NT2/D1 (cell line): ENCODE measurements at places on chromosomes 13 and 19.

DNA sequence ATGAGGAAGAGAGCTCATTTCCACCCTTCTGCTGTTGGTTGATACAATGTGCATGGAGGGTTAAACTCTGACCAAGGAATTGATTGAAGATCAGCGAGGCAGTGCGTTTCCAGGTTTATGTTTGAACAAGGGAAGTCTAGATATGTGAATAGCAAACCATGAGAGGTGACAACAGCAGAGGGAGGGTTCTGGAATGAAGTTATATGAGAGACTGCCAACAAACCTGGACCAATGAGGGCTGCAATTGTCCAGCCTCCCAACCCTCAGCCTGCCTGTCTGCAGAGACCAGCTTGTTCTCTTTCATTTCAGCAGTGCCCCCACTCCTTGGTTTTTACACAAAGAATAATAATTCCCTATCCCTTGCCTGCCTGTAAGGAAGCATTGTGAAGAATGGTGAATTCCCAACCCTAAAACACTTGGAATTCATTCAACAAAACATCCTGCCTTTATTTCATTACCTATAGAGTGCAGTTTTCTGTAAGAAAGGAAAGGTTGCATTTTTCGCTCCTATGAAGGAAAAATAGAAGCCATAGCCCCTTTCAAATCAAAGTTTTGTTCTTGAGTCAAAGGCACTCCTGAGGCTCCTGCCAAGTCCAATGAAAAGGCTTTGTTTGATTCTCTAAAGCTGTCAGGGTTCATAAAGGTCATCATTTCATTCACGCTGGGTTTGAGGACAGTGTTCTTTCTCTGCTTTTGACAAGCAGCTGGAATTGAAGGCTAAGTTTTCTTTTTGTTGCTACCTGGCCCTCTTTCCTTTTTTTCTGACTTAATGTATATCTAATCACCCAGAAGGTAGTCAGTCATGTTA, 53.6 kb upstream of the ABCC4 start:
- DNase-seq, result no peak

DNA sequence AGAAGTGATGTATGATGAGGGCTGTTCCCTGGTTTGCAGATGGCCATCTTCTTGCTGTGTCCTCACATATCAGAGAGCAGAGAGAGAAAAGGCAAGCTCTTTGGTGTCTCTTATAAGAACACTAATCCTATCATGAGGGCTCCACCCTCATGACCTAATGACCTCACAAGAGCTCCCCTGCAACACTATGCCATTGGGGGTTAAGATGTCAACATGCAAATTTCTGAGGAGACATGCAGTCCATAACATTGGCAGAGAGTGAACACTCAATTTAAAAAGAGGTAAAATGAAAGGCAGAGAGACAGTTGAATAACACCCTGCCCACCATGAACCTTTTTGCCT, 10.9 kb downstream of the FAM187B start:
- DNase-seq, result no peak

DNA sequence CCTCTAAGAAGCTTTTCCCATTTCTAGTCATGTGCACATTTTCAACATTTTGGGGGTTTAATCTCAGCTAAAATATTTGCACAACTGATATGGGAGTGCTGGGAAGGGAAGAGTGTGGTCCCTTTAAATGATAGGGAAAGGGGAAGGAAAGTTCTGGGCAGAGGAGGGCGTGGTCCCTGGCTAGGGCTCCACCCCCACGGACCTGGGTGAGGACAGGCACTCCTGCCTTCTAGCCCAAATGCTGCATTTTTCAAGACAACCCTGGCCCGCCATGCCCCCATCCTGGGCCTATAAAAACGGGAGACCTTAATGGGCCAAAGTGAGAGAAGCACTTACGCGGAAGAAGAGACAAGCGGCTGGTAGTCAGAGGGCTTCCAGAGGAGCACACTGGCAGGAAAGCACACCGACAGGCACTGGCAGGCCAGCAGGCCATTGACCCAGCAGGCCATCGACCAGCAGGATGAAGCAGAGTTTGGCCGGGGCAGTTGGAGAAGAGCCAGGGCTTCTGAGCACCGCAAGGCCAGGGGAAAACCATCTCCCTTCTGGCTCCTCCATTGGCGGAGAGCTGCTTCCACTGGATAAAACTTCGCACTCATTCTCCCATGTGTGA, 266.7 kb downstream of the SPRY2 start:
- DNase-seq, result no peak

DNA sequence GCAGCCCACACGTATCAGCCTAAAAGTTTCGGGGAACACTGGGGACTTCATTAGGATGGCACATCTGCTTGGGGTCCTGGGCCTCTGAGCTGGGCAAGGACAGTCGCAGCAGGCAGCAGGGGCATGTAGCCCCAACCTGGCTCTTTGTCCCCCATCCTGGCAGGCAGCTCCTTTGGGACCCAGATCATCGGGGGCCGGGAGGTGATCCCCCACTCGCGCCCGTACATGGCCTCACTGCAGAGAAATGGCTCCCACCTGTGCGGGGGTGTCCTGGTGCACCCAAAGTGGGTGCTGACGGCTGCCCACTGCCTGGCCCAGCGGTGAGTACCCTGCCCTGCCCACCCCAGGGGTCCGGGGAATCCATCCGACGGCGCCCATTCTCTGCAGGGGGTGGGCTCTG, 3.3 kb downstream of the GZMM start:
- no peak for DNase-seq

DNA sequence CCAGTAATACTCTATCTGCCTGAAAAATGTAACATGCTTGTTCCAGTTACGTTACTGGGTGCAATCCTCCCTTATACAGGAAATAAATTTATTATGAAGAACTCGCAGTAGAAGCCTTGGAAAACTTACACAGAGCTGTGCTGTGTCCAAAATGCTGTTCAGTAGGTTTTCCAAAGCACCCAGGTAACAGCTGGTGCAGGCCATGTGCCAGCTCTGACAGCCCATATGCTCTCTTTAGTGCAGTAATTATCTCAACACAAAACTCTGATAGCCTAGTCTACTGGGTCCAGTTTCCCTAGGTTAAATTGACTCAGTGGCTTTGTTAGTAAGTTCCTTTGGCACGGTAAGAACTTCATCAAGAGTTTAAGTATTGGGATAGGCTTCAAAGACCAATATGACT, 120.7 kb upstream of the OBI1 start:
- DNase-seq, result no peak

- no peak for DNase-seq
Observed at GRCh38 chr19:16977306-16977705, 49.3 kb downstream of the CPAMD8 start.

GRCh38 chr13:44223770-44224444, 149.7 kb upstream of the SERP2 start:
- DNase-seq, result no peak

DNA sequence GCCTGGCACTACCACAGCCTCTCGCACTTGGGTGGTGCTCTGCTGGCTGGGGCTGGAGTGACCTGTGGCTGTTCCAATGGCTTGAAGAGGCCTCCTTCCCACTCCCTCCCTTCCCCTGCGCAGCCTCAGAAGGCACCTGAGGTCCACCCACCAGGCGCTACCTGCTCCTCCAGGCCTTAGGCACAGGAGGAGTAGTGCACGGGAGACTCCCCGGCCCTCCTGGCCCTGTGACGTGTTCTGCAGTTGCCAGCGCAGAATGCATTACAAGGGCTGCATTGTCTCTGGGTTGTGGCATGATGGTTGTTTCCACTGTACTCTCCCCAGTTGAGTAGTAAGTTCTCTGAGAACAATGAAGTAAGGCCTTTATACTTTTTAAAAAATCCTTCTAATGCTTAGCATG, 128.6 kb downstream of the TEX29 start:
- no peak for DNase-seq

GRCh38 chr13:73065665-73066340, 7.0 kb downstream of the KLF5 start:
- no peak for DNase-seq

GRCh38 chr19:3687774-3688706, 12.2 kb downstream of the PIP5K1C start:
- no peak for DNase-seq
